ENCODE measurements at places on chromosomes 11 and 22.

DNA sequence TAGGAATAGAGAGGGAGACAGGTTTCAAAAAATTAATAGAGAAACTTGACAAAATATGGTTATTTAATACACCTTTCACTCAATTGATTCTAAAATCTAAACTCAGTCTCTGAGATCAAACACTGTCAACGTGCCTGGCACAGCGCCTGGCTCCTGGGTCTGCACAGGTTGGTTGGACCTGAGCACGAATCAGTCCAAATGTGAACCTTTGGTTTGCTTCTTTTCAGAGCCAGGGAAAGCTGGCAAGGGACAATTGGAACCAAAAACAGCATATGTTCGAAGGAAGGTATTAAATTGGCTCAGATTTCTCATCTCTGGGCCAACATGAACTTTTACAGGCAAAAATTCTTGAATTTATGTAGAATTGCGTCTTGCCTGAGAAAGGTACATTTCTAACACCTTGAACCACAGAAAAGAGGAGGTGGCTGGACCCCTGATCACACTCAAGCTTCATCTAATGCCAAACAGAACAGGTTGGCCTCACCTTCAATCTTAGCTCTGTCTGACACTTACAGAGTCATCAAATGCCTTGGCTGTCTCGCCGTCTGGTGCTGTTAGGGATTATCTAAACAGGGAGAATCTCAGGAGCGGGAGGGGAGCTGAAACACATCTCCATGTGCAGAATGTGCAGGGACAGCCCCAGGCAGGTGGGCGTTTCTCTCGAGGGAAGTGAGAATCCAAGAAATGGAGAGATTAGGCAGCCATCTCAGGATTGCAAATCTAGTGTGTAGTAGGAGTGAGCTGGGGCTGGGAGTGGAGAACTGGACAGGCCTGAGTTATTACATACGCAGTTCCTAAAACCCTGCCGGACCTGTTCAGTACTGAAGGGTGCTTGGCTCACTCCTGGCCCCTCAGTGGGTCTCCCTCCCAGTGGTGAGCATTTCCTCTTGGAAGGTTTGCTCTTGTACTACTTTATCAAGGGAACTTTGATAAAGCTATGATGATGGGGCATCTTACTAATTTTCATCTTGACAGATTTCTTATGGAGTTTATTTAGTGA is 442.2 kb upstream of the B3GAT1 start:
- no peak for DNase-seq

DNA sequence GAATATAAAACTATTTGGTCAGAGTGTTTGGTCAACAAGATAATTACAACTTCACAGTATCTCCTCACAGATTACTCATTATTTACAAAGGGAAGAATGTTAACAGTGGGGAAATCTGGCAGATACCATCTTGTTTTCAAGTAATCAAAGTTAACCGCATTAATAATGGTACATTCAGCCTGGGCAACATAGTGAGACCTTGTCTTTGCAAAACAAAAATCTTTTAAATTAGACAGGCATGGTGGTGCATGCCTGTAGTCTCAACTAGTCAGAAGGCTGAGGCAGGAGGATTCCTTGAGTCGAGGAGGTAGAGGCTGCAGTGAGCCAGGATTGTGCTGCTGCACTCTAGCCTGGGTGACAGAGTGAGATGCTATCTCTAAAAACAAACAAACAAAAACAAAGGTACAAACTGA is 78.5 kb downstream of the ACER3 start:
- no peak for DNase-seq

GRCh38 chr11:101397979-101398378 is 185.8 kb downstream of the TRPC6 start:
- no peak for DNase-seq

- no peak for DNase-seq
These were observed 485.1 kb downstream of the CNTN5 start for GRCh38 chr11:99505831-99506230.

GRCh38 chr22:43013355-43014315 is 1.3 kb downstream of the PACSIN2 start:
- no peak for DNase-seq

- DNase-seq: no peak
These were observed 48.7 kb downstream of the IGLL5 start for GRCh38 chr22:22936180-22936914.

DNA sequence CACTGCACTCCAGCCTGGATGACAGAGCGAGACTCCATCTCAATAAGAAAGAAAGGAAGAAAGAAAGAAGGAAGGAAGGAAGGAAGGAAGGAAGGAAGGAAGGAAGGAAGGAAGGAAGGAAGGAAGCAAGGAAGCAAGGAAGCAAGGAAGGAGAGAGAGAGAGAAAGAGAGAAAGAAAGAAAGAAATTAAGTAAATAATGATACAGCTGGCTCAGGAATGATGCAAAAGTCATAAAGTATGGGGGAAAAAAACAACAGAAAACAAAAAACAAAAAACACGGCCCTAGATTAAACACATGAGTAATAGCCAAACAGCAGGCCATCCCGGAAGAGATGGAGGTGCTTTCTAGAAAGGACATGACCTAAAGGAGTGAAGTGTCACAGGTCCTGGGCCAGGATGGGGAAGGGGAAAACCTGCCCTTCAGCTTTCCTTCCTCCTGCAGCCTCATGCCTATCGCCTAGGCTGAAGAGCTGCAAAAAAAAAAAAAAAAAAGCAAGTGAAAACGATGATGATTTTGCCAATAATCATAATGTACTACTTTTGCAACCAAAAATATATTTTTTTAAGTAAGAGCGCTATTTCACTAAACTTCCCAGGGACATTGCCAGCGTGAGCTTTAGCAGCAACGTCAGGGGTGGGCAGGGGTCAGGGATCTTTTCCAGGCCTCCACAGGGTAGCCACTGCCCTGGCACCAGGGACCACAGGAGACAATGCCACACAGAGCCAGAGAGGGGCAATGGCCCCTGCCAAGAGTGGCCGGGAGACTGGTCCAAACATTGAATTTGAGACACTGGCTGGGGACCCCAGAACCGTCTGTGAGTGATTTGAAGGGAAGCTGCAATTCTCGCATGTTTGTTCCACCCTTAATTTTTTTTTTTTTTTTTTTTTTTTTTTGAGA is 28.2 kb upstream of the TMPRSS4 start:
- no peak for DNase-seq

GRCh38 chr11:32231909-32232493 is 141.1 kb downstream of the RCN1 start:
- DNase-seq: peak; percentile 14

GRCh38 chr22:50318698-50319411 is 8.0 kb downstream of the DENND6B start:
- no peak for DNase-seq

- no peak for DNase-seq
These were observed 5.9 kb upstream of the USP18 start for GRCh38 chr22:18144105-18144504.

GRCh38 chr11:66226101-66226500 is 42.3 kb upstream of the RAB1B start:
- DNase-seq: no peak

GRCh38 chr11:133896028-133896427 is 50.7 kb upstream of the SPATA19 start:
- no peak for DNase-seq

DNA sequence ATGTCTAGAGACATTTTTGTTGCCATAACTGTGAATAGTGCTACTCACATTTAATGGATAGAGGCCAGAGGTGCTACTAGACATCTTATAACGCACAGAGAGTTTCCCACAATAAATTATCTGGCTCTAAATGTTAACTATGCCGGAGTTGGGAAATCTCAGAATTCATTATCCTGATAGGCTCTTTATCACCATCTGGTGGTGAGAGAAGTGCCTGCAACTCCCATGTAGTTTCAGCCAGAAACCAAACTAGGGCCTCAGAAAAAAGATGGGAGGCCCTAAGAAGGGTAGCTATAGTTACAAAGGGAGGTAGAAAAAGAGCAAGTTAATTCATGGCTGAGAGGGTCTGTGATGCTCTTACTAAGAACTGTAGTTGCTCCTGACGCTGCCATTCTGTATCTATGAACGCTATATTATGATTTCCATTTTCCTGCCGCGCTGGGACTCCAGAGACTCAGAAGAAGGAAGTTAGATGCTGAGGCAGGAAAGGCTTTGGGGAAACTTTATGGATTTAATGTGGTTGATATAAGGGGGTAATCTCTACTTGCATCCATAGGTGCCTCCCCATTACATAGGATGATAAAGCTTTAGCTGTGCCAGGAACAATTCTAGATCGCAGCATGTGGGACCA is 22.9 kb upstream of the MRPL17 start:
- no peak for DNase-seq

DNA sequence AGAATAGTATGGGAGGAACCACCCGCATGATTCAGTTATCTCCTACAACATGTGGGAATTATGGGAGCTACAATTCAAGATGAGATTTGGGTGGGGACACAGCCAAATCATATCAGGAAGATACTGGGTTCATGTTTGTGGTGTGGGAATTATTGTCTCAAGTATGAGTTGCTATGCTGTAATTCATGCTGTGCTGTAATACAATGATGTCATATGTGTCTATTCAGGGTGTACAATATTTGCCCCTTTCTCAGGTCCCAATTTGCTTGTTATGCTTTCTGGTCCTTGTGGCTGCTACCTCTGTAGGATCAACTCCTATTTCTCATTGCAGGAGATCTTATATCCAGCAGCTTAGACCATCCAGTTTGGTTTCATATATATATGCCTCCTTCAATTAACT is 52.2 kb upstream of the ARHGAP20 start:
- no peak for DNase-seq

DNA sequence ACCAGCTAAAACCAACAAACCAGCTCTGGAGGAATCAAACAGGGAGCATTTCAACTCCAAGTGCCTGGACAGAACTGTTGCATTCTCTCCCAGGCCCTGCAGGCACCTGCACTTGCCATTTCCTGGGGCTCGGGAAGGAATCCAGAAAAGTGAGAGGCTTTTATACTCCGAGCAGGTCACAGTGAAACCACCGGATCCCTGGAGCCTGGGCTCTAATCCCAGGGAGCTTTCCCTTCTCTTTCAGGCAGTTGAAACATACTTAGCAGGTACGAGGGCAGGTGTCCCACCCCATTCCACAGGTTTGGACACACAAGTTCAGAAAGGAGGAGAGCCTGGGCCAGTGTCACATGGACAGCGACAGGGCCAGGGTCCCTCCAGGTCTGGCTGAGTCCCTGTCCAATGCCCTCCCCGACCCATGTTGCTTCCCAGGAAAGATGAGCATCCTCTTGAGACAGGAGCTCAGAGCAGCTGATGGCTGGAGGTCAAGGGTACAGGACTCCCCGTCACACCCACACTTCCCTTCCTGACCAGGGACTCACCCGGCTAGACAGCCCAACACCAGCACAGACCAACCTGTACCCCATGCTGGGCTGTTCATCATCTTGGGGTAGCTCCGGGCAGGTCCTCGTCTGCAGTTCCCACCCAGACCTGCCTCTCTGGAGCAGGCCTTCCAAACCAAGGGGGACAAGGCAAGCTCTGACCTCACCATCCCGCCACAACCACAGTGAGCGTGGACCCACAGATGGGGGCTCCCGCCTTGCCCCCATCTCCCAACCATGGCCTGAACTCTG is 49.9 kb upstream of the CD5 start:
- no peak for DNase-seq

- DNase-seq: no peak
These were observed 43.7 kb downstream of the MED15 start for GRCh38 chr22:20550851-20551744.

- no peak for DNase-seq
These were observed 892.4 kb downstream of the KCNA4 start for GRCh38 chr11:29124470-29124869.
